Right atrium auricular region (tissue), 2 donors: ENCODE measurements at places on chromosomes 5 and 9. TPM values are rescaled to one million over a fixed set of nuclear protein-coding genes. Genes with fewer than 3 reads are reported as not detected.

Gene ARHGEF37
- total RNA-seq = 13.7 TPM

Gene CDKN2B
- total RNA-seq = 2.5 TPM

Gene CNTLN
- total RNA-seq = 3.2 TPM

Gene BASP1
- total RNA-seq = 18.4 TPM

Gene GRXCR2
- 0.24 TPM for total RNA-seq

Gene SPINK6
- not detected for total RNA-seq

Gene EFNA5
- 19.2 TPM for total RNA-seq

Gene PTPN3
- 6.9 TPM for total RNA-seq
